Right renal pelvis (tissue), 4 donors: ENCODE measurements at places on chromosomes 6 and 20. TPM values are rescaled to one million over a fixed set of nuclear protein-coding genes. Genes with fewer than 3 reads are reported as not detected.

Gene ARFGAP1
- polyA plus RNA-seq, result 62.3 TPM

DNA sequence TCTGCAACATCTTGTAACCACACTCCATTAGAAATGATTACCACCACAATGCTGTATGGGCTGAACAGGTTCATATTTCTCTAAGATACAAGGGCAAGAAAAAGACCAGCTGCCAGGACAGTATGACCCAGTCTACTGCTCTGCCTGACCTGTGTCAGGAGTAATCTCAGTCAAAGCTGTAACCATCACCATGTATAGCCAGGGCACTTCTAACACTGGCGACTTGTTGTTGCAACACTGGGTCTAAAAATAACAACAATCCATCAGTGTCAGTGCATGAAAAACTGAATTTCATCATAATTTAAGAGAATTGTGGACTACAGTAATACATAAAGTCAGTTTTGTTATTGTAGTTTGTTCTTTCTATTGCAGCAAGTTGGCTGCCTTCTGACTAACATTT, 738.6 kb upstream of the ADGRB3 start:
- DNase-seq, result no peak

GRCh38 chr6:48560408-48560807, 449.4 kb upstream of the PTCHD4 start:
- DNase-seq, result no peak

- no peak for DNase-seq
These were observed 46.9 kb upstream of the QKI start for GRCh38 chr6:163367497-163368183.

DNA sequence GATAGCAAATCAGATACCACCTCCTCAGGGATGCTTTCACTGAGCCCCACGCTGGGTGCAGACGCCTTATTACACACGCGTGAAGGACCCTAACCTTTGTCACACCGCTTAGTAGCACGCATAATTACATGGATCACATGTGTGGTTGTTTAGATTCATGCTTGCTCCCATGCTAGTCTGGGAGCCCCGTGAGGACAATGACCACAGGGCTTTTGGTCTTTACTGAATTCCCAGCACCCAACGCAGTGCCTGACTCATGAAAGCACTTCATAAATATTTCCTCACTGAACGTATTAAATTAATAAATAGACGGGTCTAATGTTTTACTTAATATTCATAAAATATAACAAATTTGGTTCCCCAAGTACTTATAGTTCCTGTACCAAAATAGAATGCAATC, 132.5 kb downstream of the ALDH8A1 start:
- no peak for DNase-seq
